ENCODE measurements at places on chromosomes 7 and 10.

GRCh38 chr10:77106676-77107075, 530.9 kb downstream of the KCNMA1 start:
- no peak for DNase-seq

DNA sequence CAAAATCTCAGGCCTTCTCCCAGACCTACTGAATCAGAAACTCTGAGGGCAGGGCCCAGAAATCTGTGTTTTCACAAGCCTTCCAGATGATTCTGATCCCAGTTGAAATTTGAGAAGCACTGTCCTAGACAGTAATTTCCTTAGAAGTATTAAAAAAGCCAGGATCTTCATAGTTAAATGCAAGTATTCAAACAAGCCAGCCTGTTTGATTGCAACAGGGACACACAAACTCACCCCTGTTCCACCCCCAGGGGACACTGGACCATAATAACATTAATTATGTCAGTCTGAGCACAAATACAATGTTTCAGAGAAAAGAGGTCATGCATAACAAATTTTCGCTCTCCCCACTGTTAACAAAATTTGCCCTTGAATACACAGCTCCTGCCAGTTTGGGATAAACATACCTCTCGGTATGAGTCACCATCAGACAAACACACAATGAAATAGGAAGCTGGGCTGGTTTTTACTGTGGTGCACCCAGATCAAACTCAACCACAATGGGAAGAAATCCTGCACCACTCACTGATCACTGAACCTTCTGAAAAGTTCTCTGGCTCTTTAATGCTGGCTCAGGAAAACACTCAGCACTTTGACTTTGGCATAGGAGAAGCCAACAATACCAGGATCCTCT, 34.3 kb downstream of the ABLIM1 start:
- no peak for DNase-seq

GRCh38 chr10:129090618-129091366, 376.2 kb upstream of the MGMT start:
- no peak for DNase-seq

DNA sequence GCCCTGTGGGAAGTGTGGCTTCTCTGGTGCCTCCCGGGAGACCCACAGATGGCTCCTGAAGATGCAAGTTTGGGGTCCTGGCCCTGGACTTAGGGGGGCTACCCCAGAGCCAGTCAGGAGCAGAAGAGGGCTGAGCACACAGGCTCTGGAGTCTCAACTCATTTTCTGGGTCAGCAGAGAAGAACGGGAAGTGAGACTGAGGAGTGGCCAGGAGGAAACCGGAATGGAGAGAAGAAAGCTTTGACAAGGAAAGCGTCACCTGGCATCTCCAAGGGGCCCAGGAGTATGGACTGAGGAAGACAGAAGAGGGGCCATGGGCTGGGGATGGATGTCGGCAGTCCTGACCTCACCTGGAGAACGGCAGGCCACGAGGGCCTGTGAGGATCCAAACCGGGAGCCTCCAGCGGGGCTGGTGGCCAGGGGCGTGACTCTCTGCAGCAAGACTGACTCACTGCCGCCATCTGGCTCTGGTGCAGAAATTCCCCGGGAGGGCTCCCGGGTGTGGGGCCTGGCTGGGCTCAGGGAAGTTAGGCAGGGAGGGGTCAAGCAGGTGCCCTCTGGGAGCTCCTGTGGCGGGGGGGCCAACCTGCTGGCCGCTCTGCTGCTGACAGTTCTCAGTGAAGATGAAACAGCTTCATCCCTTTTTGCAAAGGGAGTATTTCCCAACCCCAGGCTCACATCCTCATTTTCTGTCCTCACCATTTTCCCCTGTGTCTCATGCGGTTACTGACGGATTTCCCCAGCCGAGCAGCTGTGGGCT, 23.6 kb downstream of the DAGLB start:
- DNase-seq, result no peak

GRCh38 chr7:107392830-107393229, 77.0 kb upstream of the GPR22 start:
- DNase-seq, result no peak

GRCh38 chr10:1739751-1740150, 2.4 kb upstream of the ADARB2 start:
- DNase-seq, result no peak

DNA sequence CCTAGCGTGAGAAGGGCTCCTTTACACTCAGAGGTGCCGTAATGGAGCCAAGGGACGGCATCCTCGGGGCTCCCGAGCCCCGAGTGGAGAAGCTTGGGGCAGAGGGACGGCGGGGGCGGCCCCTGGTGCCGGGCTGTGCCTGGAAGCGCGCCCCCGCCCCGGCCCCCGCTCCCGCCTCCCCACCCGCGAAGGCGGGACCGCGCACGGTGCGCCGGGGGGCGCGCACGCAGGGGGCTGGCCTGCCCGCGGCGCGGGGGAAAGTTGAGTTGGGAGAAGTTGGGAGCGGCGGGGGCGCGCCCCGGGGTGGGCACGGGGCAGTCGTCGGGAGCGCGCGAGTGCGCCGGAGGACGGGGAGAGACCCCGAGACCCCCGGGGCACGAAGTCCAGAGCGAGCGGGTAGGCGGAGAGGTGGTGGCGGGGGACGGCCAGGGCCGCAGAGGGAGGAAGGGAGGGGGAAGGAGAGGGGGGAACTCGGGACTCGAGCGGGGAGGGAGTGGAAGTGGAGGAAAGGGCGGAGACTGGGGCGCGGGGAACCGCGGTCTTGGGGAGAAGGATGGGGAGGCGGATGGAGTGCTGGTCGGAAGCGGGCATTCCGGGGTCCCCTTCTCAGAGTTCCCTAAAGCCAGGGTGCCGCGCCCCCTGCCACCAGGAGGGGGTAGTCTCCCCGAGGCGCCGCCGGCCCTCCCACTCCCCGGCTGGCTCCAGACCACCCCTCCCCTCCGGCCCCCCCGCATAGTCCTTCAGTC, at the start of gene SLC4A2:
Gene SLC4A2 (plus strand): TSS at position 223 of the 746 bp plus-strand sequence. CDS start 2,399 bp downstream, outside the sequence.
- peak; percentile 34 for DNase-seq

- no peak for DNase-seq
Measured at GRCh38 chr10:2478656-2479055, 588.7 kb upstream of the PFKP start.

Data from stimulated activated CD4-positive, alpha-beta T cell treated with anti-CD3 and anti-CD28 coated beads, TNF-alpha, amount 100 ng/mL, for 24 hours (primary cell).